Activated CD4-positive, alpha-beta T cell treated with anti-CD3 and anti-CD28 coated beads, Interleukin-10, Interleukin-2, amounts not matched to agents 100 ng/mL and 50 ng/mL, durations not matched to agents 16 hours and 8 hours (primary cell): ENCODE measurements at places on chromosomes 4 and X.
A peak's percentile ranks its signal among the peaks of the same experiment; 100 is the strongest.

GRCh38 chr4:174669270-174669669, 147.0 kb upstream of the HPGD start:
- no peak for DNase-seq

- DNase-seq, result no peak
Measured at GRCh38 chr4:30989508-30989907, 269.3 kb downstream of the PCDH7 start.

DNA sequence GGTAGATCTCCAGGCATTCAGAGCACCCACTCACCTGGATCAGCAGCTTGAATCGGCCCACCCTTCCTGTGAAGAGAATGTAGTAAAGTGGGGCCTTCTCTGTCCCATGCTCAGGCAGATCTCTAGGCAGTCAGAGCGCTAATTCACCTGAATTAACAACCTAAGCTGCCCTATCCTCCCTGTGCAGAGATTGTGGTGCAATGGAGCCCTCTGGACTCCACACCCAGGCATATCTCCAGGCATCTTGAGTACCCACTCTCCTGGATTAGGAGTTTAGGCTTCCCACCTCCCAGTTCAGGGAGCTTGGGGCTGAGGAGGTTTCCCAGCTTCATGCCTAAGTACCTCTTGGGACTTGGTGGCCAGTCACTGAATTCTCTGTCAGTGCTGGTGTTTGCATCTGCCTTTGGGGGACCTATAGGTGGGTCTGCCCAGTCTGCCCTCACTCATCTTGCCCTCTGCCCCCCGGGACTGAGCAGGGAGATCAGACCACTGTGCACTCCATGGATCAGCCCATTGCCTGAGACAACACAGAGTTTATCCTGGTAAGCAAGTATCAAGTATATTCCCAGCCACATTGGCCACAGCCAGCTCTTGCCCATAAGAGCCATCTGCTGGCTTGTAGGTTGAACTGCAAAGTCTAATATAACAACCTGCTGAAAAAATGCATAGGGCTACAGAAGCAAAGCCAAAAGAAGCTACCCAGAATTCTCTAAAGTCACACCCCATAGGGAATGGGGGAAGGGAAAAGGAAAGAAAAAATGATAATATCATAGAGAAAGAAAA, 372.9 kb downstream of the KLHL13 start:
- DNase-seq, result peak; percentile 5

DNA sequence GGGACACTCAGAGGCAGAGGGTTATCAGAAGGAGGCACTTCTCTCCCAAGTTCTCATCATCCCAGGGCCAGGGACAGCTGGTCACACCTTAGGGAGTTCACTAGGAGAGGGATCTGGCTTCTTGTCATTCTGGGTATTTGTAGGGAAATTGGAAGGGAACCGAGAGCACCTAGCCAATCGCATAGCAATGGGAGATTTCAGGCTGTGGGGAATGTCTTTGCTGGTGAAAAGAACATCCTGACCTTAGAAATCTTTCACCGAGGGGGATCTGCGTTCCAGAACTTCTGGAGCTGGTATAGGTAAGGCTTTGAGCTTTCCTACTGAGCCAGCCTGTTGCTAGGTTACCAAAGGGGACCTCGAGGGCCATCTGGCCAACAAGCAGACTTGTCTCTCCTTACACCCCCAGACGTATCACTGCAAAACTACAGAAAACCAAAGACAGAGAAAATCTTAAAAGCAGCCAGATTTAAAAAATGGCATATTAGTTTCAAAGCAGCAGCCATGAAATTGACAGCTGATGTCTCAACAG, 6.8 kb downstream of the HTT-AS start:
- no peak for DNase-seq

- DNase-seq, result no peak
Measured at GRCh38 chrX:67105758-67106116, 438.1 kb upstream of the AR start.

- peak; percentile 45 for DNase-seq
Measured at GRCh38 chrX:17788439-17788838, 51.1 kb downstream of the SCML1 start.

DNA sequence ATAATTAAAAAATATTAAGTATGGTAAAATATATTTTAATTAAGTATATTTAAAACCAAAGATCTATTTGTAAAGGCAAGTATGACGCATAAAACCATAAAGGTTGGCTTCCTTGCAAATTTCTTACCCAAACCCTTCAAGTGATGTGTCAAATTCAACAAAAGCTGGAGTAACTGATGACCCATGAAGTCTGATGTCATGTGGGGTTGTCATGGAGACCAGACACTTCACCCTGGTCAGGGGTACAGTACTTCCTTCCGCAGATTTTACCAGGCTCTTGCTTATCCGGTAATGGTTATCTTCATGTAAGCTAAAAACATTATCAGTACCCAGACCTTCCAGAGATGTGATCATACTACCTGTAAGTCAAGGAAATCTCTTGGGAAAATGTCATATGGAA, 170.1 kb downstream of the WDFY3 start:
- DNase-seq, result no peak

- no peak for DNase-seq
Measured at GRCh38 chr4:1417522-1418390, 11.5 kb upstream of the NKX1-1 start.

- DNase-seq, result no peak
Measured at GRCh38 chr4:6876440-6876839, 33.2 kb upstream of the TBC1D14 start.

DNA sequence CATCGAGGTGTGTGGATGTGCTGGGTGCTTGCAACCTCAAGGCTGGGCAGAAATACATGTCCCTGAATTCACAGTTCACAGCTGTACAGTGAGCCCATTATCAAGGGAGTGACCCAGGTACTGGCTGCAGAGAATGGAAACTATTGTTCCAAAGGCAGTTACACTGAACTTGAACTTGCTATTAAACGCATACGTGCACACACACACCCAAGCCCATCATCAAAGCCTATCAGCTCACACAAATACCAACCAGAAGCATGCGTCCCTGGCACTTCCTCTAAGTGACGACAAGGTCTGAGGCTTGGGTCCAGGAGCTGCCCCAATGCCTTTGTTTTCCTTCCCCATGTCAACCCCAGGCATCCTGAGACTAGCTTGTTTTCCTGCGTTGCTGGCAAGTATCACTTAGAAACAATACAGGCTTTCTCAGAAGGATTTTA, 88.6 kb downstream of the IRF2 start:
- no peak for DNase-seq

- no peak for DNase-seq
Measured at GRCh38 chrX:107725761-107726555, 49.6 kb downstream of the TSC22D3 start.

GRCh38 chrX:134501941-134502340, 42.0 kb downstream of the HPRT1 start:
- DNase-seq, result no peak

- DNase-seq, result no peak
Measured at GRCh38 chr4:78779280-78779679, 3.1 kb downstream of the BMP2K start.

DNA sequence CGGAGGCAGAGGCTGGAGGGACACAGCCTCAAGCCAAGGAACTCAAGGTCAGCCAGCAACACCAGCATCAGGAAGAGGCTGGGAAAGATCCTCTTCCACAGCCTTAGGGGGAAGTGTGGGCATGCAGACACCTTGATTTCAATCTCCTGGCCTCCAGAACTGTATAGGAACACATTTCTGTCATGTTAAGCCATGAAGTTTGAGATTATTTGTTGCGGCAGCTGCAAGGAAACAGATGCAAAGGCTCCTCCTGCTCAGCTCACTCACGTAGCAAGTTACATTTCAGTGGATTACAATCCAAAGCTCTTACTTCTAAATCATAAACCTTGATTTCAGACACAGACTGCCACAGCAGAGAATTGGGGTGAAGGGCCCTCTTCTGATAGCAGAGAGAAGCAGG, 68.6 kb upstream of the C4orf50 start:
- DNase-seq, result no peak

DNA sequence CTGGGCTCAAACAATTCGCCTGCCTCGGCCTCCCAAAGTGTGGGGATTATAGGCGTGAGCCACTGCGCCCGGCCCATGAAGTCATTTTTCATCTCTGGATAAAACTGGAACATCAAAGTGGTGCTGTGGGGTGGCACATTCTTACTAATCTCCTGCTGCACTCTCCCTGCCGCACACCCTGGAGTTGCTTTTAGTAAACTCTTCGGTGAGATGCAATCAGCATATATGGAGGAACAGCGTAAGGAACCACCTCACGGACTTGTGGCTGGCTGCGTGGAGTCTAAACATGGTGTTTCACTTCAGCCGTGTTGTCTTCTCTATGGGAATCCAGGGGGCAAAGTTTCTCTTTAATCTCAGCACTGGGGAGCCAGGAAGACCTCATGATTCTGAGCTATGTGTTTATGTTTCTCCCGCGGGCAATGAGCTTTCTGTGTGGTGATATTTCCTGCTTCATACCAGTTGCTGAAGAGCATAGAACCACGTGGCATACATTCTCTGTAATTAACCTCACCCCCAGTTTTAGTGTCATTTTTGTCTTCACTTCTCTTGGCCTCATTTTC, 2.1 kb upstream of the RHOH start:
- DNase-seq, result peak; percentile 77

GRCh38 chr4:176800891-176801534, 8.3 kb upstream of the VEGFC start:
- no peak for DNase-seq

DNA sequence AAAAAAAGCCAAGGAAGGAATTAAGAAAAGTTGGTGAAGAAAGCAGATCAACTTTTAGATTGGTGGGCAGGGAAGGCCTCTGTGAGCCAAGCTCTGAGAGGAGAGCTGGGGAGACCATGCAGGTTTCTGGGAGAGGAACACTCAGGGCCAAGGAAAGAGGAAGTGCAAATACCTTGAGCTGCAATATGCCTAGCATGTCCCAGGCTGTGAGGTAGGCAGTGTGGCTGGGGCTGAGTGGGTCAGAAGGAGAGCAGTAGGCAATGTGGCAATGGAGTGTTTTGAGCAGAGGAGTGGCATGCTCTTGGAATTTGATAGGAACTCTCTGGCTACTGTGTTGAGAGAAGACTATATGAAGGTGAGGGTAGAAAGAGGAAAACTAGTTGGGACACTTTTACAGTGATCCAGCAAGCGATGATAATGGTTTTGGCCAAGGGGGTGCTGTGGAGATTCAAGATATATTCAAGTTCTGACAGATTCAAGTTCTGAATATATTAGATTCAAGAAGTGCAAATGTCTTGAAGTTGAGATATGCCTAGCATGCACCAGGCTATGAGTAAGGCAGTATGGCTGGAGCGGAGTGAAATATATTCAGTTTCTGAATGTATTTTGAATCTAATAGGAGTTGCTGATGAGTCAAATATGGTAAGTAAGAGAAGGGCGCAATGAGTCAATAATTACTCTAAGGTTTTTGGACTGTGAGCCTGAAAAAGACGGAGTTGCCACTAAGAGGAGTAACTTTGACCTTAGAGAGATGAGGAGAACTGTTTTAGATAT, 172.5 kb downstream of the CAMK2D start:
- peak; percentile 20 for DNase-seq

DNA sequence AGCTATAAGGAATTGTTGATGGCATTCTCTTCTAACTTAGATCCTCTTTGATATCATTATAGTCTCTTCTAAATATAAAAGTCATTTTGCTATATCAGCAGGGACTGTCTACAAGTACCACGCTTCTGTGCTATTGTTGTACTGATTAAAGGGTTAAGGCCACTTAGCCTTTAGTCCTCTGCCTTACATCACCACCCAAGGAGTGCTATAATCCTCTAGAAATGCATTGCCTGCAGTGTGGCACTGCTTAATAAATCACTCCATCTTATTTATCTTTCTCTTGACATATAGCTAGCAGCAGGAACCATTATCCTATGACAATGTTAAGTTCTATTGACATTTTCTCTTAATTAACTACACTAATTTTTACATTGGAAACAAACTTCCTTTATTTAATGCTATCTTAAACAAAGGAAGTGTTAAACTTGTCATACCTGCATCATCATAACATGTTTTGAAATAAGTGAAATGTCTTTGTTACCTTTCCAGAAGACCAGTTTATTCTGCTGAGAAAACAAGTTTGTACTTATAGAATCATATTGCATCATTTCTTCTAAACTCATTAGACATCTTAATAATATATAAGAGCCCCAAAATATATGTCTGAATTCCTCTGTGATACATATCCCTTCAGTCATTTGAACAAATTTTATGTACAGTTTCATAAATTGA, 360.9 kb upstream of the ATOH1 start:
- no peak for DNase-seq

DNA sequence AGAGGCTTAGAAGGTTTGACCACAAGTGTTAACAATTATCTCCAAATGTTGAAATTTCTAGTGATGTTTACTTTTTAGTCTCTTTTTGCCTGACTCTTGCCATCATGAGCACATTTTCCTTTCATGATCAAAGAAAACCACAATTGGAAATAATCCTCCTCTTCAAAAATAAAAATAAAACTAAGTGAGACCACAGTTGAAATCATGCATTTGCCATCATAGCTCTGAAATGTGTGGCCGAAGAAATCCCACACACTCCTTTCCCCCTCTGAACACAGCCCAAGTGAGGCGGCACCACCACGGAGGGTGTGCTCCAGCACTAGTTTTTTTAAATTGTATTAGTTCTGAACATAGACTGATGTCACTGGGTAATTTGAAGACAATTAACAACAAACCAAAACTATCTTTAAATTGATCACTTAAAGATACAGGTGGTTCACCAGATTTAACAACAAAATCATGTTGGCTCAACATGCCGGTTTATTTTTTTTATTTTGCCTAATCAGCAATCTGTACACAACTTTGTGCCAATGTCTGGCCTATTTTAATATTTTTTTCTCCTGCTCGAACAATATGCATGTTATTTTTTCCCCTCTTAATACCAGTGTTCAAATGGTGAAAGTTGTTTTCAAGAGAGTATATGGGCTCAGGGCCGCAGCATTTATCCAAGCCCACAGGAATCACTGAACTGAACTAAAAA, 17.6 kb downstream of the APBB2 start:
- DNase-seq, result no peak

DNA sequence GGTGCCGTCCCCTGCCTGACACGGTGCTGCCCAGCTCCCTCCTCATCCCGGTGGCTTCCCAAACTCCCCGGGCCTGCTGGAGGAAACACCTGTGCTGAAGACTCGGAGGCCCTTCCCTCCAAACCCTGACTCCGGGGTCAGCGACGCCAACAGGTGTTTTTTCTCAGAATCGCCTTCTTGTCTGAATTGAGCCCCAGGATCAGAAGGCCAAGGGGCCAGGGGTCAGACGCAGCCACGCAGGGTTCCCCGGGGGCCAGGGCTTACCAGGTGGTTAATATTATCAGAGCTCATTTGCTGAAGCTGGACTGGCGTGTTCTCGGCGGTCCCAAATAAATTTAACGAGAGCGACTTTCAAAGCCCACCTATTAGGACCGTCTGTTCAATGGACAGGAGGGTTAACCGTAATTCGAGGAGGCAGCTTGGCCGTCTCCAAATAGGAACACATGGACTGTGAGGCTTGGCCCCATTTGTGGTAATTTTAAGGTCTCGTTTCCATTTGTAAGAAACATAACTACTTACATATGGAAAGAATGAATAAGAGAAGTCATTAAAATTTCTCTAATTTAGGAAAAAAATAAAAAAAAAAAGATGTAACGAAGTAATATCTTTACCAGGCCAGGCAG, 239.3 kb downstream of the CRLF2 start:
- DNase-seq, result no peak

- no peak for DNase-seq
Measured at GRCh38 chr4:186586205-186586604, 30.8 kb upstream of the MTNR1A start.
